ENCODE measurements at places on chromosomes 2 and 18. TPM values are rescaled to one million over a fixed set of nuclear protein-coding genes. Genes with fewer than 3 reads are reported as not detected.

EFHD1 gene
- not detected for total RNA-seq

GKN1 gene
- total RNA-seq, result not detected

KIAA2012 gene
- not detected for total RNA-seq

TNP1 gene
- not detected for total RNA-seq

L3MBTL4 gene
- total RNA-seq, result not detected

TMEM178A gene
- 2.0 TPM for total RNA-seq

ZFAND2B gene
- 43.0 TPM for total RNA-seq

SLC39A6 gene
- total RNA-seq, result 61.7 TPM

SCYGR3 gene
- not detected for total RNA-seq

BUB1 gene
- total RNA-seq, result 5.8 TPM

GMPPA gene
- total RNA-seq, result 43.1 TPM

CREG2 gene
- 6.9 TPM for total RNA-seq

PROKR1 gene
- total RNA-seq, result not detected
